ENCODE measurements at places on chromosomes 4 and X. TPM values are rescaled to one million over a fixed set of nuclear protein-coding genes. Genes with fewer than 3 reads are reported as not detected.

Gene MTMR8
- 2.8 TPM for total RNA-seq

Gene SERPINA7
- total RNA-seq = not detected

Gene TEX11
- not detected for total RNA-seq

Gene FABP2
- not detected for total RNA-seq

- H3K36me3 ChIP-seq = no peaks in the 10 kb centered on the region
- H3K4me1 ChIP-seq = no peaks in the 10 kb centered on the region
- no peaks in the 10 kb centered on the region for H3K27me3 ChIP-seq
- no peak overlapping the region for H3K27ac ChIP-seq
- DNase-seq = no peak
Observed at GRCh38 chr4:154414796-154415195, 76.8 kb downstream of the DCHS2 start.

DNA sequence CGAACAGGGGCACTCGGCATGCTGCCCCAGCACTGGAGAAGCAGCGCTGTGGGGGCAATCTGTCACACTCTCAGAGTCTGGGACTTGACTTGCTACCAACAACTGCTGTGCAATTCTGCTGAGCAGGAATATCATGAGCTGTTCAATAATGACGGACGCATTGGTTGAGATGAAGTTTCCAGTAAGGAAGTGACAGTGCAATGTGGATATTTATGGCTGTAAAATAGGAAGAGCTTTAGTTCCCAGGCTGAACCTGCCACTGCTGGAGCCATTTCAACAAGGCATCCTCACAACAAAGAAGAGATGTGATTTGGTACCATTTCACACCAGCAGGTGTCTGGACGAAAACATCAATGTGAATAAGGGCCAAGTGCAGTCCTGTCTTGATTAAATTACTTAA is 24.2 kb downstream of the CHST7 start:
- H3K27me3 ChIP-seq = no peaks in the 10 kb centered on the region
- H3K4me1 ChIP-seq = no peaks in the 10 kb centered on the region
- H3K27ac ChIP-seq = no peak overlapping the region
- H3K4me3 ChIP-seq = no peak overlapping the region
- H3K36me3 ChIP-seq = no peaks in the 10 kb centered on the region
- no peak for DNase-seq

- peak overlapping the region; percentile 84 for H3K27ac ChIP-seq
- DNase-seq = peak; percentile 64
- no peaks in the 10 kb centered on the region for H3K36me3 ChIP-seq
- no peaks in the 10 kb centered on the region for H3K27me3 ChIP-seq
- peak overlapping the region; percentile 66 for H3K4me3 ChIP-seq
Observed at GRCh38 chrX:40105835-40106675, 8.3 kb upstream of the BCOR start.

DNA sequence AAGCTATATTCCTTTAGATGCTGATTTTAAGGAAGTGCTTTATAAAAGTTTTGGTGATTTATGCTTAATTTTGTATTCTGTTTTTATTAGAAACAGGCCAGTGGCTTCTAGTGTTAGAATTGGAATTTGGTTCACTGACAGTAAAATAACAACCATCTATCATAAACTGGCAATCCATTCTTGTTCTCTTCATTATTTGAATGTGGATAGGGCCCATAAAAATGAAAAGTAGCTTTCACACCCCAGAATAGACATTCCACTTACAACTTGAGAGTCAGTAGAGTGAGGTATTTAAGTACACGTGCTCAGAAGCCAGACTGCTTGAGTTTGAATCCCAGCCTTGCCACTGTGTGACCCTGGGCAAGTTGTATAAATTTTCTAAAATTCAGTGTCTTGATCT is 232.4 kb upstream of the CTSO start:
- no peak for DNase-seq
- no peaks in the 10 kb centered on the region for H3K36me3 ChIP-seq
- no peak overlapping the region for H3K27ac ChIP-seq
- no peaks in the 10 kb centered on the region for H3K27me3 ChIP-seq
- H3K4me1 ChIP-seq = peaks cover 2% of the 10 kb centered on the region

DNA sequence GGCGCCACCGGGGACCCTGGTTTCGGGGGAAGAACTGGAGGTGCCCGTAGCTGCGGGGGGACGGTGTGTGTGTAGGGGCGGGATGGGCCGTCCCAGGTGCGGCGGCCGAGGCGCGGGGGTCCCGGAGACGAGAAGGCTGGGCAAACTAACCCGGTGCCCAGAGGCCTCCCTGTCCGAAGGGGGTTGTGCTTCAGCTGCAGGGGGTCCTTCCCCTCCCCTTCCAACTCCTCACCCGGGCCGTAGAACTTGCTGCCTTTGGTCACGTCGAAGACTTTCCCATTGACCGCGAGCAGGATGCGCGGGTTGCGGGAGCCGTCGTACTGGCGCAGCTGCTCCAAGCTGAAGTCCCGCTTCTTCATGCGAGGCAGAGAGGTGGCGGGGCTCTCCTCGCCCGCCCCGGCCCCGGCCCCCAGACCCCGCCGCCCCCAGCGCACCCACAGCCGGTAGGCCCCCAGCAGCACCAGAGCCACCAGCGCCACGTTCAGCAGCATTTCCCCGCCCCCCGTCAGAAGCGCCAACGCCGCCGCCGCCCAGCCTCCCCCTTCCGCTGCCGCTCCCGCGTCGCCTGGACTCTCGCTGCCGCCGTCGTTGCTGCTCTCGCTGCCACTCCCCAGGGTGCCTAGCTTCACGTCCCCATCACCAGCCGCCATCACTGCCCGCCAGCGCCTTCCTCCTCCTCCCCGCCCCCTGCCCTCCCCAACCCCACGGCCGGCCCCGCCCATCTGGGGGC is at the start of gene PGRMC2:
Gene PGRMC2, minus strand, starts transcription at position 673 of the 730 bp plus-strand sequence. Its CDS starts 23 bp downstream, at position 650.
- H3K27me3 ChIP-seq = no peaks in the 10 kb centered on the region
- peak within 1 kb of the TSS; percentile 92 for H3K4me3 ChIP-seq
- H3K4me1 ChIP-seq = peaks cover 30% of the 10 kb centered on the region

- H3K27me3 ChIP-seq = no peaks in the 10 kb centered on the region
- H3K4me1 ChIP-seq = no peaks in the 10 kb centered on the region
- no peak for DNase-seq
- H3K27ac ChIP-seq = no peak overlapping the region
- no peak overlapping the region for H3K4me3 ChIP-seq
Observed at GRCh38 chr4:11605597-11605996, 176.9 kb upstream of the HS3ST1 start.

GRCh38 chr4:37803348-37803973 is 23.0 kb upstream of the PGM2 start:
- H3K4me3 ChIP-seq = no peak overlapping the region
- no peaks in the 10 kb centered on the region for H3K4me1 ChIP-seq
- no peaks in the 10 kb centered on the region for H3K36me3 ChIP-seq
- no peak overlapping the region for H3K27ac ChIP-seq
- H3K27me3 ChIP-seq = no peaks in the 10 kb centered on the region

DNA sequence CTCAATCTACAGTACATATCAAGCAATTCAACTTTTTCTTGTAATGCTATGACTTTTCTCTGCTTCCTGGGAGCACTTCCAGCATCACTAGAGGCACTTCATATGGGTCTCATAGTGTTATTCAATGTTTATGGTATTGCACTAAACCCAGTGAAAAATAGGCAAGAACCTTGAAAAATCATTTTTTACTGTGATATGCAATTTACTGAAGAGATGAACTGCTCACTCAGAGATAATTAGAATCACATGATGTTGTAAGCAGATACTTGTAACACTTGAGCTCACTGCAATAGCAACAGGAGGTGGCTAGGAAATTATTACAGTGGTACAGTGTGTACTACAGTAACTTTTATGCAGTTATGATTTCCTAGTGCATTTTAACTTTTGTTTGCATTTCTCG is 93.3 kb downstream of the RASGEF1B start:
- DNase-seq = no peak
- H3K27me3 ChIP-seq = no peaks in the 10 kb centered on the region
- no peak overlapping the region for H3K27ac ChIP-seq
- peaks cover 29% of the 10 kb centered on the region for H3K4me1 ChIP-seq

DNA sequence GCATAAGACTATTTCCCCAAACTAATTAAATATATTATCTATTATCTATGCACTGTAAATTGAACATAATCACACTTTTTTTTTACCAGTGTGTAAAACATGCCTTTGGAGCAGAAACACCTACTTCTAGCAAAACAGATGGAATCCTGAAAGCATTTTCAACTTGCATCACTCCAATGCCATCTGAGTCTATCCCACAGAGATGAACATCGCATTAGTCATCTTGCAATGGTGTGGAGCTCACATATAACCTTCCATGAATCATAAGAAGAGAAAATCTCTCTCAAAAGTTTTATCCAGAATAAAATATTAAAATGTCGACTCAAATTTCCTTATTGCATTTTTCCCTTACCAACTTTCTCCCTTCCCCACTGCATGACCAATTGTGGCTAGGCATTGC is 406.7 kb upstream of the ACTRT1 start:
- H3K27me3 ChIP-seq = no peaks in the 10 kb centered on the region
- DNase-seq = no peak
- H3K4me3 ChIP-seq = no peak overlapping the region
- no peaks in the 10 kb centered on the region for H3K36me3 ChIP-seq
